Fibroblast of skin of abdomen (primary cell): ENCODE measurements at places on chromosomes 5 and 9.

DNA sequence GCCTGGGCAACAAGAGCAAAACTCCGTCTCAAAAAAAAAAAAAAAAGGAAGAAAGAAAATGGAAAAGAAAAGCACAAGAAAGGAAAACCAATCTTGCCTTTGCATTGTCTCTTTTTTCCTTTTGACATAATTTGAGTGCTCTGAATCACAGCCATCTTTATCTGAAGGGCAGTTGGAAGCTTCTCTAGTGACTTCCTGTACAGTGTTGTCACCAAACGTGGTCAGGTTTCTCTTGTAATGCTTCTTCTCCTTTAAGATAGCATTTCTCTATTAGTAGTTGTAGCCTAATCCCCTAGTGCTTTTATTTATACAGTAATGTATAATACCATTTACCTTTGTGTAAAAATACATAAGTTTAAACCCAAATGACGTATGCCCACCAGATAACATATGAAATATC is 18.1 kb downstream of the PRKACG start:
- DNase-seq: no peak

DNA sequence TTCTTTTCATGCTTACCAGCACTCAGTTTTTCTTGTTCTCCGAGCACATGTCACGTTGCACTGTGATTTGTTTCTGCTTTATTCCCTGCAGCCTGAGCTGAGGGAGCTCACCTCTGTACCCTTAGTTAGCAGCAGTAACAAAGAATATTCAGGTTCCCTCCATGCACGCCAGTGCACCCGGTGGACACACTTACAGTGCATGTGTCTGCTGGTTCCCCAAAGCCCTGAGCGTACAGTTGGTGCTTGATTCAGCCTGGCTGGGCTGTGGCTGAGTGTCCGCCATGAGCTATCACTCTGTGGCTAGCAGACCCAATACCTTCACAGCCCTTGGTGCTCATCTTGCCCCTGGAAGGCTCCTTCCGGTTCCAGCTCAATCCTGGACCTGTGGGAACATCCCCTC is 93.5 kb downstream of the MVB12B start:
- no peak for DNase-seq

DNA sequence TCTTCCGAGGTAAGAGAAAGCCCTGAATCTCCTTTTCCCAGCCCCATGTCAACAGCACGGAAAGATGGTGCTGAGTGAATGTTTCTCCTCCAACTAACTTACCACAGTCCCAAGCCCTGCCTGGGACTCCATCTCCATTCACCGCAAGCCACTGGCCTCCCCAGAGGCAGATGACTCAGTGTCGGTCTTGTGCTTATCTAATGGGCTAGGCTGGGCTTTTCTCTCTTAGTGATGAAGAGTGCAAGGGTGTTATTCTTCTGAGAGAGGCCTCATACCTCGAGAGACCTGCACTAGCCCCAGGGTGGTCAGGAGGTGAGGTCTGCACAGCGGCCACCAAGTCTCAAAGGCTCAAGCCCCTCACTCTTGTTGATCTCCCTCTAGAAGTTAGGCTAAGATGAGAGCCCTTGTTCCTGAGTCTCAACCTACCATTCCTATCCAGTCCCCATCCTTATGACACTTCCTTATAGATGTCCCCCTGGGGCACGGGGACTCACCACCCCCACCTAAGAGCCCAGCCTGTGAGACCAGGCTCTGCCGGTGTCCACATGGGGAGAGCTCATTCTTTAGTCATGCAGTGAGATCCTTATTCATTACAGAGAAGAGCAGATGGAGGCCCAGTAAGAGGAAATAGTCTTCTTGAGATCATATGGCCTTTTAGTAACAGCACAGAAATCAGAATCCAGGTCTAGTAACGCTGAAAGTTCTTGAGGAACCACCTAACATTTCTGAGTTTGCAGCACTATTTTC is 127.0 kb downstream of the SAXO1 start:
- DNase-seq: no peak

- DNase-seq: no peak
Observed at GRCh38 chr9:124929464-124929863, 11.4 kb downstream of the GOLGA1 start.

DNA sequence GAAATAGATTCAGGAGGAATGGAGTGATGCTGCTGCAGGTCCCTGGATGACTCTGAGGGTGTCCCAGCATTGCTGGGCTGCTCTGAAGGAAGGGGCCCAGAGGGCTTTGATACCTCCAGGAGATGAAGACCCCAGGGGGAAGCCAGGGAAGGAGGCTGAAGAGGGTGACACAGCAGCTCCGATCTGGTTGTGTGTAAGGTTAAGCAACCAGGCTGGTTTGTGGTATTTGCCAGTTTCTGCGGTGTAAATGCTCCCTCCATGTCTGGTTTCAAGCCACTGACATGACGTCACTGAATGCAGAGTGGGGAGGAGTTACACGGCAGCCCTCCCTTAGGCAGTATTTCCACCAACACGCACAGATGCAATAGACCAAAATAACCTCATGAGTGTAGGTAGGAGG is 40.0 kb upstream of the ORM1 start:
- peak; percentile 95 for DNase-seq

DNA sequence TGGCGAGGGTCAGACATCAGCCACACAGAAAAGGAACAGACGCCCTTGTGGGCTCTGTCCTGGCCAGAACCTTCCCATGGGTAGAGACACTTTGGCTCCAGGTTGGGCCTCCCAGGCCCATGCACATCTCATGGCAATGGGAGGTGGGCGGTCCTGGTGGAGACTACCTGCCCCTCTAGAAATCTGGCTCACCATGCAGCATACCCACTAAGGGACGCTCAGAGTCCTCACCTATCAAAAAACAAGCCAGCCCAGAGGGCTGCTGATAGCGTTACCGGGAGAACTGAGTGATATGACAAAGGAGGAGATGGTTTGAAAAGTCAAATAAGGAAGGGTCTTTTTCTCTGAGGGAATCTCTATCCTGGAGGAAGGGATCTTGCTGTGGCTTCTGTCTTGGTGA is 62.1 kb downstream of the C5orf15 start:
- no peak for DNase-seq
